ENCODE measurements at places on chromosomes 3 and 15.

DNA sequence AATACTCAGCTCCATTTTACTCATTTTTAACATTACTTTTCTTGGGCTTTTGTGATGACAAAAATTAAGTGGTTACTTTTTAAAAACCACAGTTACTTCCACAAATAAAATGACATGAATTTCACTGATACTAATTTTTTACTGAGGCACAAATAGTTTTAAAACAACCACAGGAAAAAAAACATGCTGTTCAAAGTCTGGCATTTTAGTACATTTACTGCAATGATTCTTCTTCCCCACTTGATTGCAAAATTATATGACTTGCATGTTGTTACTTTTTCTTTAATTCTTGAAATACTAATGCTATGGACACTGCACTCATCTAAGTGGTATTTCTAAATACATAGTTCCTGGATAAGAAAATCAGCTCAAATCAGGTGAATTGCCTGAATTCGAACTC is 24.8 kb upstream of the SLMAP start:
- DNase-seq: no peak

DNA sequence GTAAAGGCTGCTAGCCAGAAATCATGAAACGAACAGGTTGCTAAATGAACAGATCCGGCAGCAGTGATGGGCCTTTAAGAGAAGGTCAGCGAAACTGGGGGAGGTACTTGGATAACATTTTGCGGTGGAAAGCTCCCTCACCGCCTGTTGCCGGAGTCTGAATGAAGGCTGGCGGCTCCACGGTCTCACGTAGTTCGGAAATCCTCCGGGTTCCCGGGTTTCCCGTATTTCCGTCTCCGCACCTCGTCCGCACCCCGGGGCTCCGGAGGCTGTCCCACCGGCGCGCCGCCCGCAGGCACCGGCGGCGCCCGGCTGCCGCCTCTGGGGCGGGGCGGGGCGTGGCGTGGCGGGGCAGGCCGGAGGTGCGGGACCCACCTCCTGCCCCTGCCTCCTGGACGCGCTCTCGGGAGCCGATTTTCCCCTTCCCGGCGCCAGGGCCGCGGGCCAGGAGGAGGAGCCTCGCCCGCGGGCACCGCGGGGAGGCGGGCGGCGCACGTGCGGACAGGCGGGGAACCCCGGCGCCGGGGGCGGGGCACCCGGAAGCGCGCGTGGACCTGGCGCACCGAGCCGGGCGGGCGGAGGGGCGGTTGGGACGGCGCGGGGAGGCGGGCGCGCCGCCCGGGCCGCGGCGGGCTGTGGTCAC is at the start of gene ZDHHC23:
Gene ZDHHC23, plus strand, starts transcription at position 642 of the 643 bp plus-strand sequence. CDS start 790 bp downstream, outside the sequence.
- peak; percentile 81 for DNase-seq

DNA sequence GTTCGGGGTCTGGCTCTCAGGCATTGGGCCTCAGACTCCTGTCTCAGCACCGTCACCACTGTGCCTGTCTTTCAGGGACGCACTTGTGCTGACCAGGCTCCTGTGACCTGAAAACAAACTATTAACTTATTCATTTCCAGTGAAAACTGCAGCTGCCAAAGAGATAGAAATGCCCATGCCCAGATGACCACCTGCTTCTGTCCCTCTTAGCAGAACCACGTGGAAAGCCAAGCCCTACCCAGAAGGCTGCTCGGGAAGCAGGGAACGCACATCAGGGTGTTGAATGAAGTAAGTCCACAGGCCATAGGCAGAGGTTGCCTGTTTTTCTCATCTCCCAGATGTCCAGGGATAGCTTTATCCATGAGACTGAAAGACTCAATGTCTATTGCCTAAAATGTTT is 219.3 kb downstream of the EBLN2 start:
- no peak for DNase-seq

DNA sequence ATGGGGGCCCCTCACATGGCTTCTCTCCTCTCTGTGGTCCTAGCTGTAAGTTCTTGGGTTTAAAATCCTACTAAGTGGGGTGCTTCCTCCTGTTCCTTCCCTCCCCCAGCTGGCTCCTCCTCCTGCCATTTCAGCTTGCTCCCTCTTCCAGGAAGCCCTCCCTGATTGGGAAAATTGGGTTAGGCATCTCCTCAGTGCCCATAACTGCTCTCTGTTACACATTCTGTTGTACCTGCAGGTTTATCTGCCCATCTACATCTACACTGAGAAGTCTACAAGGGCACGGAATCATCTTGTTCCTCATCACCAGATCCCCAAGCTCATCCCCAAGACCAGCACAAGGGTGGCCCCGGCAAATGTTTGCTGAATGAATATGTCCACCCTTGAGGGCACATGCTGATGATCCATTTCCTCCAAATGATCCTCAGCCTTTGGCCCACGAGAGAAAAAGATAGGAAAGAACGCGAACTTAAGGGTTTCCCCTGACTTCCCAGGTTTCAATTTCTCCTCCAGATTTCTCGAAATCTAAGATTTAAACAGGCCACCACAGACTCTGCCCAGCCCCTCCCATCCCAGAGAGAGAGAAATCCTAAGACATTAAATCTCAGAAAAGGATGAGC is 3.9 kb downstream of the SEMA7A start:
- no peak for DNase-seq

- DNase-seq: no peak
These were observed 17.8 kb upstream of the ITGB5 start for GRCh38 chr3:124904835-124905492.

DNA sequence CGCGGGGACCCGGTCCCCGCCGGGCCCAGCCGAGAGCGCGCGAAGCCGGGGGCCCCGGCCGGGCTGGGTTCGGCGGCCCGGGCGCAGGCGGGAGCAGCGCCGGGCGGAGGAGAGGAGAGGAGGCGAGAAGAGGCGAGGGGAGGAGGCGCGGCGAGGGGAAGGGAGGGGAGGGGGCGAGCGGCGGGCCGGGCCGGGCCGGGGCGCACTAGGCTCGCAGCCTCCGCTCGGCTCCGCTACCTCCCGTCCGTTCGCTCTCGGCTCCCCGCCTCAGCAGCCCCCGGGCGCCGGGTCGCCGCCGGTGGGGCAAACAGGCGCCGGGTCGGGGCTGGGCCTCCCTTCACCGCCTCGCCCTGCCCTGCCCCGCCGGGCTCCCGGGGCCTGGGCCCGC is 351 bp downstream of the INSYN1 start:
- DNase-seq: no peak

GRCh38 chr3:38142959-38143358 is 4.5 kb downstream of the MYD88 start:
- no peak for DNase-seq

- DNase-seq: no peak
These were observed 81.6 kb downstream of the LRRC49 start for GRCh38 chr15:70974004-70974832.

DNA sequence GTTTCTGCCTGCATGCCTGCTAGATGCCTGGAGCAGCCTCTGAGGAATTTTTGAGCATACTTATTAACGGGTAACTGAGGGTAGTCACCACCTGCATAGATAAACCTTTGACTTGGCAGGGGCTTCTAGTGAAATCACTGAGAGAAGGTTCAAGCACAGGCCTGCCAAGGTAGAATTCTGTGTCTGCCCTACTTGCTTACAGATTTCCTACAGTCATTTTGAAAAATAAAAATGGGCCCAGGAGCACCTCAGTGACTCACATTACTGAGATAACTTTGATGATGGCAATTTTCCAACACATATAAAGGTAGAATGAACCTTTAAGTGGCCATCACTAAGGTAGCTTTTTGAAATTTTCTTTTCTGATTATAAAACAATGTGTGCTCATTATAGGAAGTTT is 10.8 kb downstream of the CRTAP start:
- no peak for DNase-seq

DNA sequence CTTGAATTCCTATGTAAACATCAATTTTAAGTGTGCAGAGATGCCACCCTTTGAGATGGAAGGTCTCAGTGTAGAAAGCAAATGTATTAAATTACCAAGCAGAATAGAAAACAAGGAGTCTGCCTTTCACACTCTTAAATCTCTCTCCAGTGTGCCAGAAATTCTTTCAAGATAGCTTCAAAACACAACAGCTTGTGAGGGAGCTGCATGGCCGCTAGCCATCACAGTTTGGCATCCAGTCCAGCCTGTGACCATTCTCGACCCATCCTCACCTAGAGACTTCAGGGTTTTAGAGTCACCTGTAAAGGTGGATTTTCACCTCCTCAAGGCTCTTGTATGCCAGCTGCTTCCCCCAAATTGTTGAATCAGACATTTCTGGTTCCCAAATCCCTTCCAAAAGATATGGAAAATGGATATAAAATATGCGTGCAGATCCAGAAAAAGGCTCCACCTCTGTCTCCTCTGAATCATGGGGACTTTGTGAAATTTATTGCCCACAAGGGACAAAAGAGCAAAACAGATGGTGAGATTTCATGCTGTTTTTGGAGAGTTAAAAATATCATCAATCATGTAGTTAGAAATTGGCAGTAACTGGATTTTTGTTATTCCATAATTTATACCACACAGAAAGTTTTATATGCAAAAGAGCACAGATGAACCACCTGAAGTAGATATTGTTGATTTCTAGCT is 114.2 kb upstream of the THRB start:
- DNase-seq: no peak

GRCh38 chr3:142912402-142913172 is 23.7 kb upstream of the PCOLCE2 start:
- no peak for DNase-seq

GRCh38 chr3:43885908-43886618 is 195.3 kb downstream of the ABHD5 start:
- DNase-seq: no peak

DNA sequence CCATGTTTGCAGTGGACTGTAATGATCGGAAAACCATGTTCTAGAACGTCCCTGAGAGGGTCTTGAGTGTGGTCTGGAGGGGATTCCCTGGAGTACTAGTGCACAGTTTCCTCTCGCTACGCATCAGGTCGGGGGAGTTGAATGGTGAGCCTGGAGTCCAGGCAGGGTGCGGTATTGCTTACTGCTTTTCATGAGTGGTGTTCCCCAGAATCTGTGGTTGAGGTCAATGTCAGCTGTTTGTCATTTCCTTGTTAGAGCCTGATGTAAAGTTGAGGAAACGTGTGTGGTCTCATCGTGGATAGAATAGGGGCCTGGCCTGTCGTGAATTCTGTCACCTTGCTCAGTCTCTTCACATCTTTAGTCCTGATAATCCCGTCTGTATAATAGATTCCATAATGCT is 328.2 kb upstream of the LRRFIP2 start:
- DNase-seq: no peak

Data from activated T-cell treated with anti-CD3 and anti-CD28 coated beads, Interleukin-2, amount 50 U/mL, for 1 hour (primary cell).